ENCODE measurements at places on chromosomes 5 and 9. TPM values are rescaled to one million over a fixed set of nuclear protein-coding genes. Genes with fewer than 3 reads are reported as not detected.

DNA sequence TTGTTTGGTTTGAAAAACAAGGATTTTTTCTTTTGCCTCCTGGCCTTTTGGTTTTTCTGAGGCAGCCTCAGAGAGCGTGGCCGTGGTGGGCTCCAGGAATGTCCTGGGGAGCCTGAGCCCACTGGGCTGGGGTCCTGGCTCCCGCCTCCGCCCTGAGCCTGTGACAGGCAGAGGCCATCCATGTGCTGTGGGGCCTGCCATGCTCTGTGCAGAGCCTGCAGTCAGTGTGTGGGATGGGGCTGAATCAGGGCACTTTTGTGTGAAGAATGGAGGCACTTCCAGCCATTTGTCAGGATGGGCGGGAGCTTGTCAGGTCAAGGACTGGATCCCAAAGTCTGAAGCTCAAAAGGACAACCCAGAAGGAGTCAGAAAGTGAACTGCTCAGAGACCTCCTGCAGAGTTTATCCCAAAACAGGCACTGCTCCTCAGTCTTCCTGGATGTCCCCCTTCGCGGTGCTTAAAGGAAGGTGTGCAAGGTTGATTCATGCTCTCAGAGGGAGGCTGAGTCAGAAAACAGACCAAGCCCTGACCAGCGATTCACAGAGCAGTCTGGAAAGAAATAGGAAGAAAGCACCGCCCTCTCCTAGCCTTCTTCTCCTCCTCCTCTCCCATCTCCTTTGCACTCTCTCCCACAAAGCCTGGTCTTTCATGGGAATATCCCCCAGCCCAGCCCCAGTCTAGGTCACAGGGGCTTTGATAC is 53.2 kb downstream of the MVB12B start:
- peaks cover 4% of the 10 kb centered on the region for H3K4me1 ChIP-seq

The PCA3 gene
- not detected for total RNA-seq

GRCh38 chr5:56900858-56901578 is 8.4 kb upstream of the SETD9 start:
- peaks cover 9% of the 10 kb centered on the region for H3K36me3 ChIP-seq
- no peak overlapping the region for H3K4me3 ChIP-seq
- no peaks in the 10 kb centered on the region for H3K27me3 ChIP-seq
- H3K4me1 ChIP-seq = peaks cover 4% of the 10 kb centered on the region

DNA sequence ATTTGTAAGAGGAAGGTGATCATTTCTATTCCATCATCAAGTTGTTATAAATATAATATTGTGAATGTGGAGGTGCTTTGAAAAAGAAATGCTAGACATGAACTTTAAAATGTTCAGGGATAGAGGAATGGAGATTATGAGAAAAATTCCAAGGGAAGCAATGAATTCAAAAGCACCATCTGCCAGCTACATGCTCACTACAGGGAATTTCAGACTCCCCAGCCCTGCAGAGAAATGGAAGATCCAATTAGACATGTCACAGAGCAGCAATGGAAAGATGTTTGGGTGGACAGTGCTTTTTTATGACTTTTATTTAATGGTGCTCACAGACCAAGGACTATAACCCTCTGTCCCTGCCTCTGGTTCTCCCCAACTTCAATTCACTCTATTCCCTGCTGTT is 209.7 kb downstream of the ESM1 start:
- H3K27me3 ChIP-seq = no peaks in the 10 kb centered on the region
- no peak for DNase-seq
- no peak overlapping the region for H3K4me3 ChIP-seq
- no peaks in the 10 kb centered on the region for H3K36me3 ChIP-seq
- H3K27ac ChIP-seq = no peak overlapping the region

The SH3GL2 gene
- total RNA-seq = not detected
